HCT116 (cell line): ENCODE measurements at places on chromosomes 3 and 15.
A peak's percentile ranks its signal among the peaks of the same experiment; 100 is the strongest.

- DNase-seq = no peak
These were observed 533.2 kb downstream of the GRM7 start for GRCh38 chr3:7393944-7394605.

GRCh38 chr3:127551178-127551577 is 39.4 kb downstream of the TPRA1 start:
- DNase-seq = no peak

DNA sequence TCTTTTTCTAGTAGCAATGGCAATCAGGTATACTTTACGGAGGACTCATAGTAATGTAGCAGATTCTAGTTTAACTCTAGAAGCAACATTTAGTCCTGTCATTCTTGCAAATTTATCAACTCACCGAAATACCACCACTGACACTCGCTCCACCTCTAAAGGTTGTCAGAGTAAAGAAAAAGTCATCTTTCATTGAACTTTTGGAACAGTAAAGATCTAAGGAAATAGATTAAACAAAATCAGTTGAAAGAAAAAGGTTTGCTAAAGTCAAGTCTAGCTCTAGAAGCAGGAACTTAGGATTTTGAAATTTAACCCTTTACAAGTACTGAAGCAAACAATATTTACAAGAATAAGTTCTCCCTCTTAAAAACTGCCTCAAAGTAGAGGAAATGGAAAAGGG is 8.7 kb downstream of the ATP8B4 start:
- no peak for DNase-seq

DNA sequence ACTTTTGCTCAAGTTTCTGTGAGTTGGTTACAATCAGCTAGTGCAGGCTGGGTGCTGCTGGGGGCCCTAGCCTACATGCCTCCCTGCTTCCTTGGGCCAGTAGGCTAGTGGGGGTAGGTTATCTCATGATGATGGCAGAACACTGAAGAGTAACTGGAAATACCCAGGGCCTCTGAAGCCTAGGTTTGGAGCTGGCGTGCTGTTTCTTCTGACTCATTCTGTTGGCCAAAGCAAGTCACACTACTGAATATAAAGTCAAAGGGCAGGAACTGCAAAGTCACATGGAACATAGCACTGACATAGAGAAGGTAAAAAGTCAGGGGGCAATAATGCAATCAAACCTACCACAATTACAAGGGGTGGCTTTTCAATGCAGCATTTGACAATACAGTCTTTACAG is 34.5 kb downstream of the RASGRP1 start:
- no peak for DNase-seq

GRCh38 chr3:138862531-138862923 is 27.8 kb upstream of the PIK3CB start:
- peak; percentile 12 for DNase-seq

DNA sequence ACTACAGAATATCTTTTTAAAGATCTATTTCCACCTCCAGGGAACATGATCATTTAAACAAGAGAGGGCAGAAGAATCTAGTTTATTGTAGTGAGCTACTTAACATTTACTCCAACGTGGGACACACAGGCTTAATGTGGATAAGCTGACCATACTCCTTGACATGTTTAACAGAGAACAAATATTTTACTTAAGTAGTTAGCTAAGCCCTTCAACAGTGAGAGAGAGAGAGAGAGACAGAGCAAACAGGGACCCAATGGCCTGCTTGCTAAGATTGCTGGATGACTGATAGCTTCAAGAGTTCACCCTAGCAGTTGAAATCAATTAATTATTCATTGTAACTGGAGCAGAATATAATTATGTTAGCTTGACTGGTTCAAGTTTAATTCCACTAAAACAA is 158.6 kb downstream of the ADAM10 start:
- DNase-seq = no peak

GRCh38 chr3:188220097-188220788 is 66.3 kb downstream of the LPP start:
- no peak for DNase-seq

DNA sequence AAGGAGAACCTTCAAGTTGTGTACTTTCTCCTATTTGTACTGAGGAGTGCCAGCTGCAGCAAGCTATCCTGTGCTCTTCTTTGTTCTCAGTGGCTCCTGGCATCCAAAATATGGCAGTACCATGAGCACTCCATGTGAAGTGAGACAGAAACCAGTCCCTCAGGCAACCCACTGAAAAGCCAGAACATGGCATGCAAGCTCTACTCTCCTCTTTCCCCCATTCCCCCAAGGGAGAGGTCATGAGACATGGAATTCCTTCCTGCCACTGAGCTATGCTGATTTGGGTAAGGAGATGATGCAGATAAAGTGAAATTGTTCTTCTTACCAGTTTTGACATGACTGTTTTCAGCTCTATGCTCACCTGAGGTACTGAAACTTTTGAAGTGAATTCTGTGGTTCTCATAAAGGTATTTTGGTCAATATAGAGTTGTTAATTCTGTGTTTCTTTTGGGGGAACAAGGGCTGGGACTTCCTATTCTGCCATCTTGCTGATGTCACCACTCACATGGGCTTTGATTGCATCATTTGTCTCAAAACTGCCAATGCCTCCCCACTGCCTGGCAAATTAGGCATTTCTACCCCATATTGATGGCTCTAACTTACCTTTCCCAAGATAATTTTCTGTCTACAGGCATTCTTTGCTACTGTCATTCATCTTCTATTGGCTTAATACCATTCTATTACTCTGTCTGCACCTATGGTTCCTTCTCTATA is 22.8 kb upstream of the CEP152 start:
- no peak for DNase-seq

DNA sequence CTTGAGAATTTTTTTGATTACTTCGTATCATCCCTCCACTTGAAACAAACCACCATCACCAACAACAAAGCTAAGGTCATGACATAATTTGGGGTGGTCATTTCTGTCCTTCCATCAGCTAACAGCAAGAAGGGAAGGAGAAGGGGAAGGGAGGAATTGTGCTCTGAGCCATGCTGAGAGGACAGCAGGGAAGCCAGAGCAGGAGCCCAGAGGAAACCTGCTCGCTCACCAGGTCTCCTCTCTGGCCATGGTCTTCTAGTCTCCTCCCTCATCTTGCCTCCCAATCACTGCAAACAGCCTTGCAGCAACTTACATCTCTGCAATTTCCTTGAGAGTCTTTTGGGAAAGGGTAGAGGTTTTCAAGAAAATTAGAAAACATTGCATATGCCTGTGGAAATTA is 196.7 kb downstream of the SSR3 start:
- no peak for DNase-seq

- DNase-seq = no peak
These were observed 38.2 kb downstream of the ABHD5 start for GRCh38 chr3:43728947-43729346.

DNA sequence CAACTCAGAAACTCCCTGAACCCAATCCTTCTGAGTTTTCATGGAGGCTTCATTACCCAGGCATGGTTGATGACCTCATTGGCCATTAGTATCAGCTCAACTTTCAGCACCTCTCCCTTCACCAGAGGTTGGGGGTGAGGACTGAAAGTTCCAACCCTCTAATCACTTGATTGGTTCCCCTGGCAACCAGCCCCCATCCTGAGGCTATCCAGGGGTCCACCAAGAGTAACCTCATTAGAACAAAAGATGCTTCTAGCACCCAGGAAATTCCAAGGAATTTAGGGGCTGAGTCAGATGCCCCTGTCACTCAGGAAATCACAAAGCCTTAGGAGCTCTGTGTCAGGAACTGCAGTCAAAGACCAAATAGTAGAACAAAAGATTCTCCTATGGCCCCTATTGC is 43.8 kb downstream of the ADAMTSL3 start:
- DNase-seq = no peak

GRCh38 chr3:40170395-40170794 is 139.1 kb upstream of the EIF1B start:
- no peak for DNase-seq

DNA sequence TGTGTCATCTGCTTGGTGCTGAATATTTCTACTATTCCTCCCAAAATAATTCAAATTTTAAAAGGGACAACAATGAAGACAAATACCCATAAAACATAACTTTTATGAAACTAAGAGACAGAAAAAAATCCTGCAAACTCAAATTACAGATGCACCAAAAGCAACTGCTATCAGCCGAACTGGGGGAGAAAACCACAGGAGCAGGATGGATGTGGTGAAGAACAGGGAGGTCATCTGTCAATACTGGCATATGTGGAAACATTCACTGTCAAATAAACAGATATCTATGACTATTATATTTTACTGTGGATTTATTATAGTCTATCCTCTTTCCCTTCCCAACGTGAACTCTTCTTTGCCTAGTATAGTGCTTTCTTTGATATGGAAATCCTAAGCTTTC is 53.3 kb upstream of the CPOX start:
- DNase-seq = no peak

- no peak for DNase-seq
These were observed 10.9 kb downstream of the ZNF35 start for GRCh38 chr3:44659434-44659833.

GRCh38 chr3:124660599-124660998 is 69.7 kb upstream of the UMPS start:
- DNase-seq = no peak

DNA sequence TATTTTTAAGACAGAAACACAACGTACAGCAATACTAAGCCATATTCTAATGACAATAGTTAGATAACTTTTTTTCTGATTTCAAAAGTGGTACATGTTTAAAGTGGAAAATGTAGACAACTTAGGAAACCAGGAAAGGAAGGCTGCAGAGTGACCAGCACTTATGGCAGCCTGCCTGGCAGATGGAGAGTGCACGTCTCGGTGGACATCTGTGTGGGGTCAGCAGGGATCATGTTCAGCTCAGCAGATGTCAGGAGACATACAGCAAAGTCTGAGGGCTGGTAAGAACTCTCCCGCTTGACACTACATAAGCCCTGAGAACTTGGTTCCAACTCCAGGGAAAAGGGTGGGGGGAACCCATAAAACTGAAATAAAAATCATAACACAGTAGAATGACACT is 128.6 kb upstream of the ADPGK start:
- no peak for DNase-seq

- no peak for DNase-seq
These were observed 8.9 kb upstream of the RPS27L start for GRCh38 chr15:63166219-63166618.

DNA sequence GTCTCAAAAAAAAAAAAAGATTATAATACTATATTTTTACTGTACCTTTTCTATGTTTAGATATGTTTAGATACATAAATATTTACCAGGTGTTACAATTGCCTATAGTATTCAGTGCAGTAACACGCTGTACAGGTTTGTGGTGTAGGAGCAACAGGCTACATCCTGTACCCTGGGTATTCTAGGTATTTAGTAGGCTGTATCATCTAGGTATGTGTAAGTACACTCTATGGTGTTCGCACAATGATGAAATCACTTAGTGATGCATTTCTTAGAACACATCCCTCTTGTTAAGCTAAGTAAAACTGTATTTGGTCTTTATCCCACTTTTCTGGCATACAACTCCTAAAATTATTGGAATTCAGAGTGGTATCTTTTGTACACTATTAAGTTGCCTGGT is 77.8 kb downstream of the CDC25A start:
- DNase-seq = no peak

GRCh38 chr3:150148227-150148626 is 177.5 kb upstream of the PFN2 start:
- no peak for DNase-seq

GRCh38 chr3:187943677-187944389 is 198.6 kb upstream of the BCL6 start:
- no peak for DNase-seq

GRCh38 chr3:78690766-78691165 is 1077.0 kb downstream of the ROBO1 start:
- DNase-seq = no peak

GRCh38 chr3:13262493-13263211 is 157.5 kb downstream of the NUP210 start:
- DNase-seq = no peak

GRCh38 chr3:46162975-46163555 is 45.0 kb downstream of the CCR1 start:
- peak; percentile 67 for DNase-seq

DNA sequence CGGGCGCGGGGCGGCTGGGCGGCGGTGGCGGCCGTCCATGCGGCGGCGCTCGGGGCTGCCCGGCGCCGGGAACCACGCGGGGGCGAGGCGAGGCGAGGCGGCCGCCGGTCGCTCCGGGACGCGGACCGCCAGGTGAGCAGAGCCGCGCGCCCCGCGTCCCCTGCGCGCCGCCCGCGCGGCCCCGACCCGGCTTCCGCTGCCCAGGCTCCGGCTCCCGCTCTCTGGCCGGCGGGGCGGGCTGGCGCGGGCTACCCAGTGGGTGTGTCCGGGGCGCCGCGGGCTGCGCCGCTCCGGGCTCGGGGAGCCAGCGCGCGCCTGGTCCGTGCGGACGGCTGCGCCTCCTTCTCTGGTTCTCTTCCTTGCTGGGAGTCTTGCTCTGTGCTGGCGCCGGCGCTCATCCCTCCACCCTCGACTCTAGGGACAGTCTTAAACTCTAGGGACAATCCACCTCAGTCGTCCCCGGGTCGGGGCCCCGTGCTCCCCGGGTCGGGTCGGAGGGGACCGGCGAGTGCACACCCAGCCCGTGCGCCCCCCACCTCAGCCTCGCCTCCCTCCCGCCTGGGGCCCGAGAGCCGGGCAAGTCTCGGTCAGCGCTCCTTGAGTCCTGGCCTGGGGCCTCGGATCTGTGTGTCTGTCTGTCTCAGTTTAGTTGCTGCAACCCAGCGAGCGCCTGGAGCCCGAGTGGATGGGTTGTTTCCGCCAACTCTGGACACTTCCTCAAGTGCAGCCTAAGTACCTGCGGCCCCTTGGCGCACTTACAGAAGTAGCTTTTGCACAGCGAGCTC is 488 bp downstream of the THSD4 start:
- no peak for DNase-seq

- peak; percentile 92 for DNase-seq
These were observed 173.8 kb upstream of the TLE3 start for GRCh38 chr15:70271422-70272088.

- no peak for DNase-seq
These were observed 757 bp downstream of the AVEN start for GRCh38 chr15:34038023-34038870.

- DNase-seq = no peak
These were observed 360 bp upstream of the MGA start for GRCh38 chr15:41659855-41660234.

- DNase-seq = no peak
These were observed 41.0 kb upstream of the ZNF280D start for GRCh38 chr15:56774356-56774755.

DNA sequence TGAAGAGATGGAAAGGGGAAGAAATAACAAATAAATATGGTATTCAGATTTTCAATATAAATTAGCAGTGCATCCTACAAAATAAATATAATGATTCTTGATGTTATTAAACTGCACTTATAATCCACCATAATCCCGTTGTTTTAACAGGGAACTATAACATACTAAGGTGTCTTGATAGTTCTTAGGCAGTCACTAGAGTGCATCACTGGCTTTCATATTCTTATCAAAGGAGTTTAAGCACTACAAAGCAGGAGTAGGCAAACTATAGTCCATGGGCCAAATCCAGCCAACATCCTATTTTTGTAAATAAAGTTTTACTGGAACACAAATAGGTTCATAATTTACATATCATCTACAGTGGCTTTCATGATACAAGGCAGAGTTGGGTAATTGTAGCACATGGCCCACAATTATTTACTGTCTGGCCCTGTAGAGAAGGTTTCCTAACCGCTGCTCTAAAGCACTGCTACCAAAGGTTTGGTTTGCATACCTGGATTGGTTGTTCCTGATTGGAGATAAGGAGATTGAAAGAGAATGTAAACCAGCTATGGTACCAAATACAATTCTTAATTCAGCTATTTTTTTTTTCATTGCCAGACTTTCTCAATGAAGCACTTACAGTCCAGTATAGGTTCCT is 104.3 kb downstream of the ZNF280D start:
- no peak for DNase-seq

- no peak for DNase-seq
These were observed 213.4 kb downstream of the ZBBX start for GRCh38 chr3:167166594-167167253.
